ENCODE measurements at places on chromosomes 11 and 22.

DNA sequence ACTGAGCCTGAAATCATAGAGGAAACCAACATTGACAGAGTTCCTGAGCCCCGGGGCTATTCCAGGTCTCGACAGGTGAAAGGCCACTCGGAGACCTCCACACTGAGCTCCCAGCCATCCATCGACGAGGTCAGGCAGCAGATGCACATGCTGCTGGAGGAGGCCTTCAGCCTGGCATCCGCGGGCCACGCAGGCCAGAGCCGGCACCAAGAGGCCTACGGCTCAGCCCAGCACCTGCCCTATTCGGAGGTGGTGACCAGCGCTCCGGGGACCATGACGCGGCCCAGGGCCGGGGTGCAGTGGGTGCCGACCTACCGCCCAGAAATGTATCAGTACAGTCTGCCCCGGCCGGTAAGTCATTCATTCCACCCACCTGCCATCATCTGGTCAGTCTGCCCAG lies 54.9 kb downstream of the C11orf91 start:
- DNase-seq = no peak

DNA sequence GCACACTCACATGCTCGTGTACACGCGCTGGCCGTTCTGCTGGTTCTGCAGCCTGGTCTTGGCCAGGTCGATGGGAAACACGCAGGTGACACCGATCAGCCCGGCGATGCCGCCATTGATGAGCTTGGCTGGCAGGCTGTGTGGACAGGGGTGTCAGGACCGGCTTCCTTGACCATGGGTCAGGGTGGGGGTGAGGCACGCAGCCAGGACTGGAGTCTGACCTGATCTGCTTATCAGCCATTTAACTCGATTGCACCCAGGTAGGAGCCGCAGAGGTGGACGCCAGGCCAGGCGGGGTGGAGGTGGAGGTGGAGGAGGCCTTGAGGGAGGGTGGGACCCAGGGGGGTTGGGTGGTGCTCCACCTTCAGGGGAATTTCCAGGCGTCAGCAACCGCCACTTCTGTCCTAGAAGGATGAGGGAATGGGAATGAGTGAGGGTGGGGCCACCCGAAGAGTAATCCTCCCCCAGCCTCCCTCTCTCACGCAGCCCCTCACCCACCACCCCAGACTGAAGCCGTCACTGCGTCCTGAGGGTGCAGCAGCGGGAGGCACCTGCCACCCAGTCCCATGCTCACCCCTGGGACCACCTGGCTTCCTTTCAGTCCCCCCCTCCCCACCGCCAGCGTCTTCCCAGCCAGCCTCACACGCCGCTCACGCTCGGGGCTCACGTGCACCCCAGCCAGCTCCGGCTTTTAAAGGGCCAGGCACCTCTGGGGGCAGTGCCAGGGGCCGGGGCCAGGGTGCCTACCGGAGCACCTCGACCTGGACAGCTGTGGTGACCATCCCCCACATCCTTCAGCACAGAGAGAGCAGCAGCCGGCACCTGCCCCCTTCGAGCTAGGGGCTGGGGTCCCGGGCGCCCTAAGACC lies 3.1 kb downstream of the SLC25A22 start:
- no peak for DNase-seq

- DNase-seq = no peak
These were observed 11.8 kb upstream of the THY1 start for GRCh38 chr11:119434591-119435330.

DNA sequence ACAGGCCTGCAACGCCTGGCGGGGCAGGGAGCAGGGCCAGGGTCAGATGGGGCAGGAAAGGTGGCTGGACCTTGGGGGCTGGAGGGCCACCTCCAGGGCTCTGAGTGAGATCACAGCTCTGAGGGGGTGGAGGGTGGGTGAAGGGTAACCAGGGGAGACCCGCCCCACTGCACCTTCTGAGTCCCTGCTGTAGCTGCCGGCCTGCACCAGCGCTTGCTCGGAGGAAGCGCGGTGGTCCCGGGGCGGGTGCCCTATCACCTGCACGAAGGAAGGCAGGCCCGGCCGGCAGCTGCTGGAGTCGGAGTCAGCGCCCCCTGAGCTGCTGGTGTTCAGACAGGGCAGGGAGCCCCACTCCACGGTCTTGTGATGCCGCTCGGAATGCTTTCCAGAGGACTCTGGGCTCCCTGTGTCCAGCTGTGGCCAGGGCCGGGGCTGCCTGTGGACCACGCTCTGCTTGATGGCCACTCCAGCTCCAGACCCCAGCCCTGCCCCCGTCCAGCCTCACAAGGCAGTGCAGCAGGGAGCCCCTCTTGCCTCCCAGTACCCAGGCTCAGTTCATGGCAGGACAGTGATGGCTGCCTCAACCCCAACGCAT lies 3.8 kb downstream of the LMNTD2 start:
- DNase-seq = no peak

GRCh38 chr11:120170741-120171261 lies 32.9 kb upstream of the TRIM29 start:
- DNase-seq = no peak

DNA sequence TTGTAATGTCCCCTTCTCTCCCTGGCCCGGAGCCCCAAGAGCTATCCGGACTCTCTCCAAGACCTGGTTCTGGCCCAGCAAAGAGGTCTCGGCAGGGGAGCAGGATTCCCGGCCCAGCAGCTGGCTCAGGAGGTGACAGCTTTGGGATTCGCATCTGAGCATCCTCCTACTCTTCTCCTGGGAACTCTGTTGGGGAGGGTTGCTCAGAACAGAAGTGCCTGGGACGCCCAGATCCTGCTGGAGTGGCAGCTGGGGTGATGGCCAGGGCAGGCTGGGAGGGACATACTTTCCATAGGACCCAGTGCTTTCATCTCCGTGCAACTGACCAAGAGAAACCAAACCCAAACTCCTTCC lies 83.6 kb upstream of the PRODH start:
- no peak for DNase-seq

- no peak for DNase-seq
These were observed 7.1 kb upstream of the MUC6 start for GRCh38 chr11:1043563-1044096.

- peak; percentile 41 for DNase-seq
These were observed 104.5 kb upstream of the RAG2 start for GRCh38 chr11:36702330-36703054.

GRCh38 chr11:17145972-17146371 lies 61.8 kb downstream of the PIK3C2A start:
- DNase-seq = no peak

DNA sequence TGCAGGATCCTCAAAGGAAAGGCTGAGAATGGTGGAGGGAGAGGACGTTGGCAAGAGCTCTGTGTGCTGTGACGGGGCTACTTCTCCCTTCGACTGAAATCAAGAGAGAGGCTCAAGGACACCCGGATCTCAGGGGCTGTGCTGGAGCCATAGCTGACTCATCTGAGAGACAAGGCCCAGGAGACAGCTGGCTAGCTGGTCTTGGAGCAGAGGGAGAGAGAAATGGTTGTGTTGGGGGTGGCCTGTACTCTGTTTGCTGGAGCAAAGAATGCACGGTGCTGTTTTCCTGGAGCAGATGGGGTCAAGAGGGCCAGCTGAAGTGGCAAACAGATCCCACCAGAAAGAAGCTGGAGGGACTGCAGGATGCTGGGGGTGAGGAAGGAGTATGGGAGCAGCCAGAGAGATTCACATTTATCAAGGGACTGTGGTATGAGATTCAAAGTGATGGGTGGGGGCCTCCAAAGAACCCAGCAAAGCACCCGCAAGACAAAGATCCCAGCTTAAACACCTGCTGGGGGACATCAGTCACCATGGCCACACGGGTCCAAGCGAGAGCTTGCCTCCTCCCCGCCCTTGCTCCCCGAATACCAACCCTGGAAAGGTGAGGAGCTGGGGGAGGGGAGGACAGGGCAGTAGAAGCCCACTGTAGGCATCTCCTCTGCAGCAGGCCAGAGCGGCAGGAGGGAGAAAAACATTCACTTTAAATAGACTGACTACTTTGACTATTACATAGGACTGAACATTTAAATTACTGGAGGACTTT lies 40.8 kb downstream of the MAP6 start:
- DNase-seq = no peak

DNA sequence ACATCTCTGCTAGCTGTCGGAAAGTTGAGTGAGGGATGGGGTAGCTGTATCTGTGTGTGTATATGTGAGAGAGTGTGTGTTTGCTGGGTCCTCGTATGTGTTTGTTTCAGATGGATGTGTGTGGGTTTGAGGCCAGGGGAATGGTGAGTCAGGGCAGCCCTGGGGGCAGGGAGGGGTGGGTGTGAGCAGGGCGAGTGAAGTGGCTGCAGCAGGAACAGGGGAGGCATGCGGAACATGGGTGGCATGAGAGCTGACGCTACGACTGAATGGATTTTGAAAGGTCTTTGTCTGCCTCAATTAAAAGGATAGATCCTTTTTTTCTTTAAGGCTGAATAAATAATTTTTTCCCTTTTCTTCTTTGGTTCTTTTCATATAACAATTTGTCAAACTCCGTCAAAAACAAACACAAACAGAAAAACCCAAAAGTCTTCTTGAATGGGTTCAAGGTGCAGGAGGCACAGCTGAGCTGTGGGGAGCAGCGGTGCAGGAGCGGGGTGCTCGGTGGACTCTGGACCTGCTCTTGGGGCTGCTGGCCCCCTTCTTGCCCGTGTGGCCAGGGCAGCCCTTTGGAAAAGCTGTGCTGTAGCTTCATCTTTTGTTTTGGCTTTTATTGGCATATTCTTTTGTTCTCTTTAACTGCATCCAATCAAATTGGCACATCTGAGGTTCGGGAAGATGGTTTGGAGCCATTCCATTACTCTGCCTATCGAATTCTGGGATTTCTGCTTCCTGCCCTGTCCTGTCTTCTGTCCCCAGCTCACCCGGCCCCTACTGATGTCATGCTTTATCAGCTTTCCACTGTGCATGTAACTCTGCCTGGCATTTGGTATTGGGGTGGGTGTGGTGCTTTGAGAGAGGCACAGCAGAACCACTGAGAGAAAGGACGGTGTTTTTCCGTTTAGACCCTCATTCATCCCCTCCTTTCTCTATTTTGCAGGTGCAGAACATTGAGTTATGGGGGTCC lies 80.1 kb downstream of the ADAMTS15 start:
- no peak for DNase-seq

DNA sequence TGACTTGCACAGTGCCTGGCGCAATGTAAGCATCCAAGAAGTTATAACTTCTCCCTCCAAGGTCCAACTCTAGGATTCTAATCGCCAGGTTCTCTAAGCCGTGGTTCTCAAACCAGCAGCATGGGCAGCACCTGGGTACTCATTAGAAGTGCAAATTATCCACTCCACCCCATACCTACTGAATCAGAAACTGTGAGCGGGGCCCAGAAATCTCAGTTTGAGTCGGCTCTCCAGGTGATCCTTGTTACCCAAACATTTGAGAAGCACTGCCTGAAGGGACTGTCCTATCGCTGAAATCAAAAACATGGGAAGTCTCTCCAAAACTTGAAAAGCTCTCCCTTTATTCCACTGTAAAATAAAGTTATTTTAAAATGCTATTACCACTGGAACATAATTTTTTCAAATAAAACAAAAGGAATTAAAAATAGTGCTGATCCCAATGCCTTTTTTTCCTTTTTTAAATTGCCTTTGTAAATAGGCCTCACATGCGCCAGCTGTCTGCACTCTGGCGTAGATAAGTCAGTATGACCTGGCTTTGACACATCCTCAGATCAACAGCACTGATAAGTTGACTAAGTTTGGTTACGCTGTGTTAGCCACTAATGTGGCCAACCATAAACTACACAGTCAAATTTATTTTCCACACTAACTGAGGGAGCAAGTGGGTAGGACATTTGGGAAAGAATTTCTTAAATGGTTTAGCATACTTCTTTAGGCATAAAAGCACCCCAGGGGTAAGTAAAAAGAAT lies 8.4 kb upstream of the CTR9 start:
- no peak for DNase-seq

DNA sequence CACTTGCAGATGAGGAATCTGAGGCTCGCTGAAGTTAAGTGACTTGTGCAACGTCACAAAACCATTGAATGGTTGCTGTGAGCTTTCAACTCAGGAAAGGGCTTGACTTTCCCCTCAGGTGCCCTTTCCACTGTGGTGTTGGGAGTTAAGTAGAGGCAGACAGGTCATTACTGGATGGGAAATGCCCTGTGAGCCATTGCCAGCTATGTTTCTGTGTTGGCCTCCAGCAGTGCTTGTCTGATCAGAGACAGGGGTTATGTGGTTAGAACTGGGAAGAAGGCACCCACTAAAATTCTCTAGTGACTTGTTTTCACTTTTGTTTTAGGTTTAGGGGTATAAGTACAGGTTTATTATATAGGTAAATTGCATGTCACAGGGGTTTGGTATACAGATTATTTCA lies 96.6 kb downstream of the FDX1 start:
- no peak for DNase-seq

GRCh38 chr11:64726211-64726641 lies 3.2 kb upstream of the NRXN2 start:
- DNase-seq = no peak

GRCh38 chr11:66720223-66720898 lies 8.7 kb downstream of the SPTBN2 start:
- DNase-seq = no peak

- no peak for DNase-seq
These were observed 137.1 kb downstream of the KIRREL3 start for GRCh38 chr11:126863294-126863997.

- DNase-seq = no peak
These were observed 60.8 kb downstream of the MYO7A start for GRCh38 chr11:77188633-77189491.

DNA sequence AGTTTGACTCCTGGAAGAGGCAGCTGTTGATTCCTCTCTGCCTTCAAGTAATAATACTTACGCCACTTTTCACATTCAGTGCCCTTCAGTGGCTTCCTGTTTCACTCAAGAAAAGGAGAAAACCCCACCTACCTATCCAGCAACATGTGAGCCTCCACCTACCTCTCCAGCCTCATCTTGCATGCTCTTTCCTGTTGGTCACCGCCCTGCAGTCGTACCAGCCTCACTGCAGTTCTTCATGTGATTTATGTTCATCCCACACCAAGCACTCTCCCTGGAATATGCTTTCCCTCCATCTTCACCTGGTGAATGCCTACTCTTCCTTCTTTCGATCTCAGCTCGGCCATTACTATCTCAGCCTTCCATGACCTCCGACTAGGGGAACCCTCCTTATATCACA lies 21.8 kb upstream of the YWHAH start:
- DNase-seq = no peak
